ENCODE measurements at places on chromosomes 5 and 9. TPM values are rescaled to one million over a fixed set of nuclear protein-coding genes. Genes with fewer than 3 reads are reported as not detected.

- DNase-seq: no peak
These were observed 99.3 kb upstream of the NIPBL start for GRCh38 chr5:36777105-36777757.

DNA sequence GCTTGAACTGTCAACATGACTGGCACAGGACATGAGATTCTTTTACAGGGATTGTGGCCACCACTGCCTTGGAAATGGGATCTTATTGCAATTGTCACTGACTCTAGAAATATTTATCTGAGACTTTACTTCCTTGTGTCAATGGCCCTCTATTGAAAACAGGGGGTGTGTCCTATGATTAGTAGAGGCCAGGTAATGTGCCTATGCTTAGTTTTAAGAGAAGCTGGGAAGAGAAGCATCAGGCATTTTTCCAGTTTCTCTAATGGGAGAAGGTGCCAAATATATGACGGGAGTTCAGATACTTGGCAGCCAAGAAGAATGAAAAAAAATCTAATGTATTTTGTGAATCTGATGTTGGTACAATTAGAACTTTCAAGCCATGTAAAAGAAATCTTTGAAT lies 73.9 kb upstream of the VCAN start:
- no peak for DNase-seq

Gene CKMT2
- total RNA-seq: 0.33 TPM

Gene FAXDC2
- total RNA-seq: 2.9 TPM

Gene ADRA1B
- 0.09 TPM for total RNA-seq

Gene BTNL8
- total RNA-seq: 0.24 TPM

GRCh38 chr5:67202828-67203227 lies 6.2 kb upstream of the CD180 start:
- no peak for DNase-seq

DNA sequence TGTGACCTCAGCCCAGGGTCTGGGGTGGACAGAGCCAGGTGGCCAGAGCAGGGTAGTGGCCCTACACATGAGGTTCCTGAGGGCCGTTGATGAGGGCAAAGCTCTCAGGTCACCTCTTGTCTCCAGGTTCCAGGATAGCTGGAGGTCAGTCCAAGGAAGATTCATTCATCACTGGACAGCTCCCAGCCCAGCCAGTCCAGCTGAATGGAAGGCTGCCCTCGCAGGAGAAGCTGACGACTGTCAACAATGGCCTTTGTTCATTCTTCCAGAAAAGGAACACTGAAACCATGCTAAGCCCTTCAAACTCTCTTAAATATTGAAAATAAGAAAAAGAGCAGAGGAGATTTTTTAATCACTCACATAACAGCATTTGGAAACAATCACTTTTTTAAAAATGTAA lies 169.7 kb upstream of the TBCA start:
- DNase-seq: no peak

GRCh38 chr9:137422604-137423513 lies at the start of the genes EXD3 and NOXA1:
EXD3 (minus strand) TSS chr9:137423162; CDS start chr9:137395357, 27,805 bp downstream.
NOXA1 (plus strand) TSS chr9:137423393; CDS start chr9:137423530, 137 bp downstream.
- DNase-seq: peak; percentile 65

- no peak for DNase-seq
These were observed 210.8 kb downstream of the FAM170A start for GRCh38 chr5:119840175-119840574.

Gene CCNJL
- total RNA-seq: 1.7 TPM

- DNase-seq: no peak
These were observed 415.2 kb upstream of the SMARCA2 start for GRCh38 chr9:1599961-1600360.

DNA sequence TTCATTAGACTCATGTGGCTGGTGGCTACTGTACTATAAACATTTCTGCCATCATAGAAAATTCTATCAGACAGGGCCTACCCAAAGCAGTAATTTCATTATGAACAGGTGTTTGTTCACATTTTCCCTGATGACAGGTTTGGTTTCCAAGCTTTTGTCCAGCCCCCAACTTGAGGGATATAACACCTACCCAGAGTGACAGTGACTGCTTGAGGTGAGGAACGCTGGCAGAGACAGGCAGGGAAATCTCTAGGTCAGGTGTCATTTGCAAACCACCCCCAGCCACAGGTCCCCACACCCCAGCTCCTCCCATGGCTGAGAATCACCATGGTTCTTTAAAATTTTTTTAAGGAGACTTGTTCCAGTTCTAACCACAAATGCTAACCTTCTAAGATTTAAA lies 25.5 kb downstream of the GOLM1 start:
- no peak for DNase-seq

Gene PDLIM4
- 10.0 TPM for total RNA-seq

GRCh38 chr5:93017849-93018248 lies 563.2 kb downstream of the NR2F1-AS1 start:
- DNase-seq: no peak

Gene GMCL2
- under 0.01 TPM for total RNA-seq

DNA sequence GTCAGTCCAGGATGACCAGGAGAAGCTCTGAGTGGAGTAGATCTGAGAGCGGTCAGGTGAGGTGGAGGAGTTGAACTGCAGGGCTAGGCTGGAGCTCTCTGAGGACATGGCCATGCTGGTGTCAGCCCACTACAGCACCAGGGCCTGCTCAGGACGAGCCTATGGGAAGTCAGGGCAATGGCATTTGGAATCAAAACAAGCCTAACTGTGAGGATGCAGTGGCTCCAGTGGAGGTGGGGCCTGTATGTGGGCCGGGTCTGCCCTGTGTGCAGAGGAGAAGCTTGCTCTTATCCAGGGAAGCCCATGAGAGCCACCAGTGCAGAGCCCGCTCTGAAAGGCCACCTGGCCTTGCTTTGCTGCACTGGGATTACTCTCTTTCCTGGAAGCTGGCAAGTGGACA lies 11.1 kb downstream of the CXCL14 start:
- no peak for DNase-seq

DNA sequence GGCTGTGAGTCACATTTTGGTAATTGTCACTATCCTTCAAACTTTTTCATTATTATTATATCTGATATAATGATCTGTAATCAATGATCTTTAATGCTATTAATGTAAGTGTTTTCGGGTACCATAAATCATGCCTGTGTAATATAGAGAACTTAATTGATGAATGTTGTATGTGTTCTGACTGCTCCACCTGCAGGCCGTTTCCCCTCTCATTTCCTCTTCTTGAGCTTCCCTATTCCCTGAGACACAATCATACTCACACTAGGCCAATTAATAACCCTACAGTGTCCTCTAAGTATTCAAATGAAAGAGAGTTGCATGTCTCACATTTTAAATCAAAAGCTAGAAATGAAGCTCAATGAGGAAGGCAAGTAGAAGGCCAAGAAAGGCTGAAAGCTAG lies 420.9 kb upstream of the SGCD start:
- no peak for DNase-seq

DNA sequence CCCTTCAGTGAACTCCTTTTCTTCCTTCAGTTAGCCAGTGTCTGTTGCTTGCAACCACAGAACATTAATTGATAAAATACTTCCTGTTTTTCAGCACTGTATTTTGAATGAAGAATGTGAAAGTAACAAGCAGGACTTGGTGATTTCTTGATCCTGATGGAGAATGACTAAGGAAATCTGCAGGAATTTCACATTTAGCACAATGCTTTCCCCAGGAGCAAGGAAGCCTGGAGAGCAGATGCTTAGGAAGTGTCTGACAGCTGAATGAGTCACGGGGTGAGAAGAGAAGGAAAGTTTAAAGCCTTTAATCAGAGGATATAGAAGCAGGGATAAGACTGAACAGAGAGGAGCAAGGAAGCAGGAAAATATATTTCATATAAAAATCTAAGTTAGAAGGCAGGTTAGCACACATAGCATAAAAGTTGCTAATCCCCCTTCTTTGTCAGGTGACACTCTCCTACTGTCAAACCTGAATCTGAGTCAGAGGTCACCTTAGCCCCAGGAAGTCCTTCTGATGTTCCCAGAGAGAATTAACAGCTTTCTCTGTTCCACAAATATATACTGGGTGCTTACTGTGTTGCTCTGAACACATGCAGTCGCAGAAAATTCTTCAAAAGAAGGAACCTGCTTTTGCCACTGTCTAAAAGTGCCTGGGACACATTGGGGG lies 59.7 kb downstream of the GNA14 start:
- DNase-seq: no peak

- no peak for DNase-seq
These were observed 2.4 kb downstream of the MTAP start for GRCh38 chr9:21804791-21805190.

Gene INSL6
- total RNA-seq: not detected

- no peak for DNase-seq
These were observed 40.2 kb upstream of the PCAT7 start for GRCh38 chr9:94514722-94515121.
